MV-4-11 (cell line): ENCODE measurements at places on chromosomes 5 and 9.

GRCh38 chr9:110712955-110713354 is 44.4 kb downstream of the MUSK start:
- no peak for DNase-seq

DNA sequence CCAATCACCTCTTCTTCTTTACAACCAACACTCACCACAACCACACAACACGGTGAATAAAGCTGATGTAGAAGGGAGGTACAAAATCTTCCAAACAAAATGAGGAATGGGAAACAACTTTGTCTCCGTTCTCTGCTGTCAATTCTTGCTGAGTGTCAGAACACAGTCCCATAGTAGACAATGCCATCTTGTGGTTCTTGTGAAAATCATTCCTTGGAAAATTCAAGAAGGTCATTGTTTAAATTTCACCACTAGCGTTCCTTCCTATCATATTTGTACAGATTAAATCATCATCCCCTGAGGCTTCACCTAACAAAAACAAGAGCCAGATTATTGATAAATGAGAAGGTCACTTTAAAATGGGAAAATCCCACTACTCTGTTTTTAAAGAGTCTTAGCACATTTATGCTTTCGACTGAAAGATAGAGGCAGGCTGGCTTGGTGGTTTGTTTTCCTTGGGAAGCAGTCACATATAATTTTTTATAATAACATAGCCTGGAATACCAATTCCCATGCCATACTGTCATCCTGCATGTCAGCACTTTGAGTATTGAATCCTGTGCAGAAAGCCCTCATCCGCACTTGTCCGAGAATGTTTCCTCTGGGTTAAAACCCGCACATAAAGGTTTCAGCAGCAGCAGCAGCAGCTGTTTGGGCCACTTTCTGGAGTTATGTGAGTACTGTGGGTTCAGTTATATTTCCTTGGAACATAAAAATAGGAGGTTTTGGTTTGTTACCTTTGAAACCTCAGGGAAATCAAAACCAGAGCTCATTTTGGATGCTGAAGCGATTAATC is 395.0 kb upstream of the SMARCA2 start:
- peak; percentile 5 for DNase-seq

DNA sequence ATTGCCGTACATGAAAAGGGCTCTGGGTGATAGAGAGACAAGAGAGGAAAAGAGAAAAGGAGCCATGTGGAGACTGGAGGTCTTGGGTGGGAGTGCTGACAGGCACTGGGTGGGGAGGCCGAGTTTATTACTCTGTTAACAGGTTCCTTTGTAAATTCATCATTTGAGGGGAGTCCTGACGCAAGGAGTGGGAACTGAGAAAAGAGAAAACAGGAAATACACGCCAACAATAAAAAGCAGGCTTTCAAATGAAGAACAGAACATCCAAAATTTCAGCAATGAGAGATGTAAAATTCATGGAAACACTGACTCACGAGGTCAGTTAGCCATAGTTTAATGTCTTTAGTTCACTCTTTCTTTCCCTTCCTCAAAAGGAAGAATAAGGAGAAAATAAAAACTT is 342.8 kb downstream of the TMEM167A start:
- peak; percentile 69 for DNase-seq

DNA sequence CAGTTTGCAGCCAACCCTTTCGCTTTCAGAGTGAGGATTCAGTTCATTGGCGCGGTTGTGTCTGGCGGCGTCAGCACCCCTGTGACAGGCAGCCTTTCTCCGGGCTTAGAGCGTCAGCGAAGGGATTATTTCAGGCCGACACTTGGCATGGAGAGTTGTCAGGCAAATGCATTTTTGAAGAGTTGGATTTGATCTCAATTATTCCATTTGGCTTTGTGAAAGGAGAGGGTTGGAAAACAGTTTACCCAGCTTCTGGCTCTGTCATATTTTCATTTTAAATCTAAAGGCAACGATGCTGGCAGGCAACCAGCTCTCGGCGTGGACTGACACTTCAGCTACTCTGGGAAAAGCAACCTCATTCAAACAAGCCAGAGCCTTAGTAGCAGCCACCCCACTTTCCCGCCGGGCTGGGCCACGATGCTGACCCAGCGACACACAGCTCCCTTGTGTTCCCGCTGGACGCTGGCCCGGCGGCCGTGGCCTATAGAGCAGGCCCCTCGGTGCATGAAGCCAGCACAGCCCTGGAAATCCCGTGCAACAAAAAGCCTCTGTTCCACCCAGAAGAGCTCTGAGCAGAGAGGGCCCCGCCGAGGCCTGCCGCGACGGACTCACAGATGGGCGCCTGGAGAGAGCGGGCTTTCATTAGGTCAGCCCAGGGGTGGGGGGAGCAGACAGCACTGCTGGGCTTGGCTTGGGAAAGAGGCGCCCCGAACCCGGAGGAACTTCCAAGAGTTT is 28.9 kb upstream of the LPCAT1 start:
- DNase-seq, result no peak

DNA sequence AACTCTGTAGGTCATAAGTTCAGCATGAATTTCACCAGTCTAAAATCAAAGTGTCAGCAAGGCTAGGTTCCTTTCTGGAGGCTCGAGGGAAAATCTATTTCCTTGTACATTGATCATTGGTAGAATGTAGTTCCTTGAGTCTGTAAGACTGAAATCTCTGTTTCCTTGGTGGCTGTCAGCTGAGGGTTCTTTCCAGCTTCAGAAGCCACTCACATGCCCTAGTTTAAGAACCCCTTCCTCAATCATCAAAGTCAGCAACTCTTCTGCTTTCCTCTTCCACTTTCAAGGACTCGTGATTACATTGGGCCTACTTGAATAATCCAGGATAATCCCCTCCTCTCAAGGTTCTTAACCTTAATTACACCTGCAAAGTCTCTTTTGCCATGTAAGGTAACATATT is 4.9 kb upstream of the SCAMP1 start:
- DNase-seq, result no peak

- no peak for DNase-seq
These were observed 154.4 kb downstream of the ZSWIM6 start for GRCh38 chr5:61486476-61486875.

GRCh38 chr9:95970317-95970716 is 94.8 kb downstream of the ERCC6L2 start:
- no peak for DNase-seq

GRCh38 chr9:136903041-136903554 is 16.8 kb downstream of the TRAF2 start:
- DNase-seq, result no peak

DNA sequence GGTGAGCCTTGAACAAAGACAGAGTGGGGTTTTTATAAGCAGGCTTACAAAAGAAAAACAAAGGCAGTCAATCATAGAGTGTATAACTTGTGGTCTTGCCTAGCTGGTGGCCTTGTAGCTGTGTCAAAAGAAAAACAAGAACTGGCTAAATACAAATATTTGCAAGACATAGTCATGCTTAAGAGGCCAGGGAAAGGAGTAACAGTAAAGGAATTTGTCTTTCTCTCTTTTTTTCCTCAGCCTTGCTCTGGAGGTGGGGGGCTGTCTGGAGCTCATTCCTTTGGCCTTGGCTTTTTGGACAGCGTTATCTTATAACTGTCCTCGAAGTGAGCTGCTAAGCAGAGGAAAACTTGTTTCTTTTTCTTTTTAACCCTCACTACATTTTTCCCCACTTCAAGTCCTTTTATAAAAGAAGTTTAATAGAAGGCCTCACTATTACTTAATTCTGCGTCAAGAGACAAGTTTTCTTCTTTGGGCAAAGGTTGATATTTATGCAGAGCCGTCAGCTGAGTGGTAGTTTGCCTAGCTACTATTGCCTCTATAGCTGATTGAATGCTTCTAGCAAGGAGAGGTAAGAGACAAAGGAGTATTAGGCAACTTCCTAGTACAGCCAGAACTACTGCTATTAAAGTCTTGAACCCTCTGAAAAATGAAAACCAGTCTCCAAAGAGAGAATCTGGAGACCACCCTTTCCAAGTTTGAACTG is 14.3 kb downstream of the CEL start:
- DNase-seq, result no peak

GRCh38 chr5:180974612-180975315 is 13.9 kb upstream of the BTNL3 start:
- DNase-seq, result no peak

DNA sequence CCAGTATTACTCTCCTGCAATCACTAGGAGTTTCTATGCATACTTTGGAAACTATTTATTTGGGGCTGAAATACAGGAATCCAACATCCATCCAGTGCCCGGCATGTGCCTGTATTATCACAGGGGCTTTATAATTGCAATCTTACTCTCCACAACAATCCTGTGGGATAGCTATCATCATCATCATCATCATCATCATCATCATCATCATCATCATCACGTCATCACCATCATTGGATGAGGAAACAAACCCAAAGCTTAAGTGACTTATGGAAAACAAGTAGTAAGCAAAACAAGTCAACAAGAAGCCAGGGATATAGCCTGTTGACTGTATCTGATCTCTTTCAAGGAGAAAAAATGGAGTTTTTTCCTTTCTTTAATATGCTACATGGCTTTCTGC is 47.8 kb upstream of the FYB1 start:
- no peak for DNase-seq

GRCh38 chr5:40334242-40334635 is 345.5 kb upstream of the PTGER4 start:
- no peak for DNase-seq

GRCh38 chr9:134222018-134222573 is 57.7 kb upstream of the RNU6ATAC start:
- DNase-seq, result no peak
